Gastrocnemius medialis (tissue), 4 donors: ENCODE measurements at places on chromosomes 3 and 15.

- DNase-seq = no peak
Observed at GRCh38 chr15:52698514-52698913, 19.3 kb upstream of the ATOSA start.

DNA sequence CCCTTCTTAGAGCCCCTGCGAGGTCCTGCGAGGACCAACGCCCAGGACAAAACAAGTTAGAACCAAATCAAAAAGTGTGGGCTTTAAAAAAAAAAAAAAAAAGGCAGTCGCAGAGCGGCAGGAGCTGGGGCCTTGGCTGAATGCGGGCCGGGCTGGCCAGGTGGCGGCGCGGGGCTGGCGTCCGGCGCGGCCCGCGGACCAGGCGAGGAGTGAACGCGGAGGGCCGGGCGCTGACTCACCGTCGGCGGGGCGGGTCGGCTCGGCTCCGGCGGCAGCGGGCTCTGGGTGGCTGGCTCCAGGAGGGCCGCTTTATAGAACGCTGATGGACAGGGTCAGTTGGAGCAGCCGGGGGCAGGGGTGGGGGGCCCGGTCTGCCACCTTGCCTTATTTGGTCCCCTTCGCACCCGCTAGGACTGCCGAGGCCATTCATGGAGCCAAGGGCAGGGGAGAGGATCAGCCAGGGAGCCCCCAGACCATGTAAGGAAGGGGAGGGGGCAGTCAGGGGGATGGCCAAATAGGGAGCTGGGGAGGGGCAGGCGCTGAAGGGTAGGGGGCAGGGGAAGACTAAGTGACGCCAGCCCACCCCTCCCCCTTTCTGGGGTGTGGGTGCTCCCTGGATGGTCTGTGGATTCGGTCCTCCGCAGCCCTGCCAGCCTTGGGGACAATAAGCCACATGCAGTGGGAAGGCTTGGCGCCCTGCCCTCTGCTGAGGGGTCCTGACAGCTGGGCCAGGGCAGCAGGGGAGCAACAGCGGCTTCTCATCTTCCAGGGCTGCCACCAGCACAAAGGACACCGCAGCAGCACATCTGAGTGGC is at the start of gene ACTC1:
Gene ACTC1 (minus strand): TSS at position 283 of the 815 bp plus-strand sequence. CDS start 741 bp downstream, outside the sequence.
- peak; percentile 55 for DNase-seq

DNA sequence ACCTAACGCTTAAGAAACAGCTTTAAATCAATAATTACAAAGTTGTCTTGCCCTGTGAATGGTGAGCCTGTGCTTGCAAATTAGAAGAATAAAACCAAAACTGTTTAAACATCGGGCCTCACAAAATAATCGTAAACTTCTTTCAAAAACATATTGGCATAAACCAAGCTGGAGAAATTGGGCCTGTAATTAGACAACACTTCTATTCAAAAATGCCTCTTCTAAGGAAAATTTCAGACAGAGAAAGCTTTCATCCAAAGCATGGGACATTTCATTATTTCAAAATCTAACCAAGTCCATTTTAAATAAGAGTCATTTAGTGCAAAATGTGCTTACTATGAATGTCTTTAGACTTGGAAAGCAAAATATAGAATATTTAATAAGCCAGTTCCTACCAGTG is 35.5 kb upstream of the GNB4 start:
- DNase-seq = no peak

DNA sequence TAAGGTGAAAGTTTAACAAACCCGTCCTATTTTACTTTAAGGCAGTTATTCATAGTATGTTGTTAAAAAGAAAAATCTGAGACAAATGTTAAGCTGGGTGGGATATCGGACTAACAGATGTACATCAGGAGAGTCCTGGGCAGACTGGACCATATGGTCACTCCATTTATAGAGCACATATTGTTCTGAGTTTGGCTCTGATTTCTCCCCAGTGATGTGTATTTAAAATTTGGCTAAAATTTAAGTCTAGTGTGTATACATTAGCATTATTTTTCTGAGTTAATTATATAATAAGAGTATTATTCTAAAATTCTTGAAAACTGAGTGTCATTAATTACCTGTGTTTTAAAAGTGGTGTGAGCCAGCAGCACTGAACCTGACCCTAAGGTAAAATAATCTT is 6.1 kb downstream of the GMPS start:
- no peak for DNase-seq

GRCh38 chr3:86978111-86978551 is 12.8 kb downstream of the VGLL3 start:
- peak; percentile 65 for DNase-seq

DNA sequence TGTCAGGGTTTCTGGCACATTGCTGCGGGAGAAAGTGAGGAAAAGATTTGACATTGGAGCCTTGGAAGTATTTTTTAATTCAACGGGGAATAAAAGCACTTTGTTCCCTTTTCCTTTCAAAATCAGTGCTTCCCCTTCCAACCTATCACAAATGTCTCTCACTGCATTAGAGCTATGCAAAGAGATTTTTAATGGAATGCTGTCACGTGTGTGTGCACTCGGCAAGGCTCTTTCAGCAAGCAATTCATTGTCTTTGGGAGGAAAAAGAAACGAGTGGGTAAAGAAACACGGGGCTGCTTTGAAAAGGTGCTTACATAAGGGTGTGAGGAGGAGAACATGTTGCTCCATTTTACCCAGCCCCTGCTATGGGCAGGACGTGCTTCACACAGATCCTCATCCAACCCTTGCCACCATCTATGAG is 490.4 kb upstream of the PROK2 start:
- no peak for DNase-seq
